ENCODE measurements at places on chromosomes 5 and 9.

DNA sequence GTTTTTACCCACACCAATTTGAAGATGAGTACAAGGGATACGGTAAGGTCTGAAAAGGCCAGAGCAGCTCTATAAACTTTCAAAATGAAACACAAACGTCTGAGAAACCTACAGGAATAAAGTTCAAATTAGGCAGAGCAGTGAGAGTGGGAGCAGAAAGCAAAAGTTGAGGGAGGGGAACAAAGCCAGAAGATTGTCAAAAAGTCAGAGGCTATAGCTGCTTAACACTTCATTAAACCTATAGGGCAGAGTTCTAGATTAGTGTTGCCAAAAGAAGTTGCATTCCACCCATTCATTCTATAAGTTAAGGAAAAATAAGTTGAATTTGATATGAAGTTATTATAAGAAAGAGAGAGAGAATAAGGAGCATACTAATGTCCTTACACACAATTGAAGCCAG is 309.6 kb upstream of the CD180 start:
- DNase-seq = no peak

DNA sequence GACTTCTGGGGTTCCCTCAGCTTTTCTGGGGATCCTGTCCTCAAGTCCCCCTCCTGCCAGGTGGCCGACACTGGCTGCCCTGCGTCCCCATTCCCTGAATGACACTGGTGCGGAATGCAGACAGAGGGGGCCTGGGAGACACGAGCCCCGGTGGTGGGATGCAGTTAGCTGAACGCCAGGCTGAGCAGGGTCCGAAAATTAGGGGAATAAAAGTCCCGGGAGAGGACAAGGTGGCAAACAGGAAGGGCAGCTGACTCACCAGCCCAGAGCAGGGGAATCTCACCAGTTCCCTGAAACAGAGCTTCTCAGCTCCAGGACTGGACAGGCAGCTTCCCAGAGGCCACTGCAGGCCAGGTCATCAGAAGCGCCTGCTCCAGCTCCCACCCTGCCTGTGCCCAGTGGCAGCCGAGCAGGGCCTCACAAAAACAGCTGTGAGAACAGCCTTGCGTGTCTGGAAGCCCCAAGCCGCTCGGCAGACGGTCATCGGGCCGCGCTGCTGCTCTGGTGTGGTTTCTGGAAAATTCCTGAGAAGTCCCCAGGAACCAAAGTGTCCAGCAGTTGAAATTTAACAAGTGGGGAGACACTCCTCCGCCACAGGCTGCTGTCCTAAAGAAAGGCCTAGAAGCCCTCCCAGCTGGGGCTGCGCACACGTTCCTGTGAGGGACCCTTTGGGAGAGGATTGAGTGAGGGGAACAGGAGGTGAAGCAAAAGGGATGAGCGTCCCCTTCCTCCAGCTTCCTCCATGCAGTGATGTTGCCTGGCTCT is 47.6 kb upstream of the EXOC3 start:
- DNase-seq = no peak

GRCh38 chr5:136128481-136128880 is 4.2 kb upstream of the SMAD5 start:
- no peak for DNase-seq

GRCh38 chr5:132013711-132014110 is 2.3 kb upstream of the ACSL6 start:
- DNase-seq = no peak

DNA sequence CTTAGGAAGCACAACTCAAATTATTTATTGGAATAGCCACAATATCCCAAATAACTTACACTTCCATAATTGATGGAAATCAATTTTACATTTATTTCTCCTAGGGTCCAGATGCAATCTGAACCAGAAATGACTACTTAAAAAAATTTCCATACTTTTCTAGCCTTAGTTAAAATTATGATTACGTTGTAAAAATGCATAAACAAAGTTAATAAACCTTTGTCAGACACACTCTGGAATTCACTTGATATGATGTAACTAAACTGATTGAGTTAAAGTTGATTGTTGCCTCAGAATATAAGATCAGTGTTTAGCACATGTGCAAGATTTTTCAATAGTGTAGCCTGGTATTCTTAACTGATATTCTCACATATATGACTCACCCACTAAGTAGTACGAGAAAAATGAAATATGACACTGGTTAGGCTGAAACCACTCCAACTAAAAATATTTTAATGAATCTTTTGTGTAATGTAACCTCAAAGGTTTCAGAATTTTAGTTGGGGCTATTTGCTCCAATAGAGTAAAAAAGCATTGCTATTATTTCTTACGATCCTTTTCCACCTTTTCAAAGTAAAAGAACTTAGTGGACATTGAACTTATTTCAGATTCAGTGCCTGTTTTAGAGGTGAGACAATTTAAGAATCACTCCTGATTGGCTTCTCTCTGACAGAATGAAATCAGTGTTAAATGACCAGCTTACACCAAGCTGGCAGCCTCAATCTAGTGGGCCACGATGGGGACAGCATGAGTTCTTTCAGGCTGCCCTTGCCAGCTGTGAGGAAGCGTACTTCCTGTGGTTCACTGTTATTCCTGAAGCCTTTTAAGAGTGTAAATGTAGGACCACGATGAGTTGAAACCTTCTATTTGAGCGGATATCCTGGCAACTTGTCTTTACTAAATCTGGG is 277.2 kb upstream of the CDH9 start:
- DNase-seq = no peak

DNA sequence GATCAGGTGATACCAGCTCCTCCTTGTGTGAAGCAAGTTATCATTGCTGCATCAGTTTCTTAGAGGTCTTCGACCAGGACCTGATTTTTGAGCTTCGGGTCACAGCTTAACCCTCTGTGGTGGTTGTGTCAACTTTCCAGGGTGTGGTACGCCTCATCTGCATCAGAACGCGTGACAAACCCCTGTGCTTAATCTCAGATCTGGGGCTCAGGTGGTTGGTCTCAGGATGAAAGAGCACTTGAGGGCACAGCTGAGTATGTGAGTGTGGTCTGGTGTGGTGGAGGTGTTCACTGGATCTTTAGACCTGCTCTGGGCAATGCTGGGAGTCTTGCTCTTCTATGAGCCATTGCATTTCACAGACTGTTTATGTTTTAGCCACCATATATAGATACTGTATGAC is 64.1 kb downstream of the OSTF1 start:
- DNase-seq = no peak

GRCh38 chr5:141605523-141606277 is 13.1 kb downstream of the DIAPH1 start:
- DNase-seq = no peak

- no peak for DNase-seq
Measured at GRCh38 chr9:32577316-32577715, 4.4 kb upstream of the NDUFB6 start.

GRCh38 chr5:135141303-135142268 is 107.6 kb upstream of the PITX1 start:
- no peak for DNase-seq

DNA sequence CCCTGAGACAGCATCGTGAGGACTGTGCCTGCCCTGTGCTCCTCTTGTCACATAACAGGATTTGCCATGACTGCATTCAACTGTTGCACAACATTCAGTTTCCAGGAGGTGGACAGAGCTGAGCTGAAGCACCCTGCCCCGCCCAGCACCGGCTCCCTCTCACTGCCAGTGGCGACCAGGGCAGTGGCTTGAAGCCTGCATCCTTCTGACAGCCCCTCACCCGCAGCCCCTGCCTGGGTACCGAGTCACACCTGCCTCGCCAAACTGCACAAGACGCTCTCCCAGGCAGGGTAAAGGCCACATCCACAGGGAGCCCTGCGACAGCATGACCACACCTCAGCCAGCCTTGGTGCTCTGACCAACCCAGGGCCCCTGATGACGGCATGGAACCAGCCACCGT is 59.9 kb upstream of the ZNF354A start:
- no peak for DNase-seq

- peak; percentile 47 for DNase-seq
Measured at GRCh38 chr9:96317335-96317980, 15.5 kb upstream of the HSD17B3 start.

DNA sequence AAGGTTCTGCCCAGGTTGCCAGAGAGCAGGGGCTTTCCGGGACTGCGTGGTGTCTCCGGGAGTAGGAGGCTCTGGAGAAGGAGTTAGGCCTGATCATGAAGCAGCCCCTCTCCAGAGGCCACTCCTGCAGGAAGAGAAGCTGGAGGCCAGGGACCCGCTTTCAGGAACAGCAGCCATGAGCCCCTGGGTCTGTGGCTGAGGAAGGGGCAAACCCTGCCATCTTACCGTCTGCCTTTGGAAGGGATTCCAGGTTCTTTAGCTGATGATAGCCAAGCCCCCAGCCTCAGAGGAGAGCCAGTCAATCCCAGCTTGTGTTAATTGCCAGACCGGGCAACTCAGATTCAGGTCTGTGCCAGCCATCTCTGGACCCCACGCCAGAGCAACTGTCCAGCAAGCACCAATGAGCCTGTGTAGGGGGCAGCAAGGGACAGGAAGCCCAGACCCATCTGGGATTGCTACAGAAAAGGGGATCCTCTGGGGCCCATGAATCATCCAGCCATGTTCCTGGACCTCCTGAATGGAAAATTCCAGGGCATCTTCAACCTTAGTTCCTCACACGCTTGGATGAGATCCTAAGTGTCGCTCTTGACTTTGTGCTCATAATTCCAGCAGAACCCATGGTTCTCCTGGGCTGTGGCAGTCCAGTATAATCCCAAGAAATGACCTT is 42.7 kb upstream of the MVB12B start:
- DNase-seq = no peak

- no peak for DNase-seq
Measured at GRCh38 chr9:20996809-20997208, 34.6 kb downstream of the HACD4 start.

GRCh38 chr9:4170231-4170630 is 129.6 kb downstream of the GLIS3 start:
- DNase-seq = no peak

- no peak for DNase-seq
Measured at GRCh38 chr9:83330207-83331196, 207.7 kb downstream of the FRMD3 start.

DNA sequence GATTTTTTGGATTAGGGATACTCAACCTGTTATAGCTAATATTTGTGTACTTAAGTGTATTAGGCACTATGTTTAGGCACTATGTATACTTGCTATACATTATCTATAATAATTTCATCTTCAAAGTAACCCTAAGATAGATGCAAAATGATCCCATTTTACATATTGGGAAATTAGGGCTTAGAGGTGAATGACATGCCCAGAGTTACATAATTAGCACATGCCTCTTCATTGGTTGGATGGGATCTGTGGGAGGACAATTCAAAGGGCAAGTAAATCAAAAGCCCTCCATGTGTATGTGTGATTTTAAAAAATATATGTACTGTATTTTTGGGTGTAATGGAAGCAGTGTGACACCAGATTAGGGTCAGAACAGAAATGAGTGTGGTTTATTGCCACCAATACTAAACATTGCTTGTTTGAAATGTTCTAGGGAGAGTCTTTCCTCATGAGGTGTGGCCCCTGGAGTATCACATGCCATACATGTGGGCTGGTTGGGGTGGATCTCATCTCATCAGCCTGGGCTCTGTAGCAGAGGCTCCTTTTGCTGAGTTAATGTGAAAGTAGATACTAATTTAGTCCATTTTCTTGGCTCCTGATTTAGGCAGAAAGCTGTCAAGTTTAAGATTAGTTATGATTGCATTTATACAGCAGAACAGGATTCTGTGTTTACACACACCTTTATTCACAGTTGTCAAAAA is 5.5 kb downstream of the C9orf85 start:
- no peak for DNase-seq

- no peak for DNase-seq
Measured at GRCh38 chr5:139094154-139095131, 103.7 kb downstream of the SIL1 start.

GRCh38 chr9:93815135-93815534 is 140.0 kb downstream of the BARX1 start:
- DNase-seq = no peak

GRCh38 chr9:92510747-92511146 is 25.0 kb downstream of the ECM2 start:
- no peak for DNase-seq

GRCh38 chr5:172630986-172631385 is 10.1 kb upstream of the NEURL1B start:
- DNase-seq = no peak

DNA sequence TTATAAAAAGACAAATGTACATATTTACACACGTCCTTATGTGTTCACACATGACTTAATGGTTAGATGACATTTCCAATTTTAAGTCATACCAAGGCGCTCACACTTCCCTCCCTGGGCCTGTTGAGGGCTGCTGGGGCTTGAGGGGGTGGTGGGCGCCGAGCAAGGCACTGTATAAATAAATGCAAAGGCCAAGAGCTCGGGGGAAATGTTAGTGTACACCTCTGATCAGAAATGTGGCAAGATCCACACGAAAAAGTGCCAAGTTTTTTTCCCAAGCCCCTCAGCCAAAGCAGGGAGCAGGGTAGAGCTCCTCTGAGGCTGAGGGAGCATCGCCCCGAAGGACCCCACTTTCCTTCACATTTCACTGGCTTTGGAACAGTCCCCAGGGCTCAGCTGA is 7.5 kb downstream of the IRF1 start:
- DNase-seq = no peak

- DNase-seq = no peak
Measured at GRCh38 chr5:170442921-170443320, 53.8 kb upstream of the KCNMB1 start.

DNA sequence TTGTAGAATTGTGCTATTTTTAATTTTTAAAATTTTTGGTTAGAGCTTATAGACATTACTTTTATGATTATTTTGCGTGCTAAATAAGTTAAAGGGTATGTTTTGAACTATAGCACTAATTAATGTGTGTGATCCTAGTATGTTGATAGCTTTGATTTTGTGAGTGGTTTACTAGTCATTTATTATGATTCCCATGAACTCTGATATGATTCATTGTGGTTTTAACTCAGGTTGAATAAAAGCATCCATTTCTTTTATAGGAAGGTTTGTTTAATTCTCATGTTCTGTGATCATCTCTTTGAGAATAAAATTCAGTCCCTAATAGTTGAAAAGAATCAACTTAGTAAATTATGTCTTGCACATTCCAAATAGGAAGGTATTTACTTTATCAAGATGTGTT is 22.5 kb downstream of the C5orf22 start:
- no peak for DNase-seq

DNA sequence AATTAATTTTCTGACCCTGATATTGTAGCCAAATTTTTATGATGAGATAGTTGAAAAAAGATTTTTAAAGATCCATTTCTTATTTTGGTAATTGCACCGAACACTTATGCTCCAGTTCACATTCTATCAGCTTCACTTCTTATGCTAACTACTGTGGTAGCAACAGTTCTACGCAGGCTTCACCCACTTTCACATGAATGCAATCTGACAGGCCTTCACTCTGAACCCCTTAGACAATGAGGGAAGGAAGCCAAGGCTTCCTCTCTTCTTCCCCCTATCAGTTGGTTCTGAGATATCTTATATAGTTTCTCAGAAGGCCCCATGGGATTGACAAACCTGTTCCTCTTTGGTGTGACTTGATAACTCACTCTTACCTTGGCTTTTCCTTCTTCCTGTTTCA is 185.8 kb downstream of the CETN3 start:
- DNase-seq = no peak

GRCh38 chr5:170173227-170173626 is 59.6 kb upstream of the C5orf58 start:
- DNase-seq = no peak
